ENCODE measurements at places on chromosomes 4 and X. TPM values are rescaled to one million over a fixed set of nuclear protein-coding genes. Genes with fewer than 3 reads are reported as not detected.

GAGE13 gene
- not detected for total RNA-seq

NLRP2B gene
- total RNA-seq = not detected

PSAPL1 gene
- not detected for total RNA-seq

SMS gene
- 55.9 TPM for total RNA-seq

GABRG1 gene
- total RNA-seq = 0.23 TPM

CPZ gene
- total RNA-seq = 2.0 TPM

TECRL gene
- 0.23 TPM for total RNA-seq

ARHGAP6 gene
- 18.2 TPM for total RNA-seq
